ENCODE measurements at places on chromosomes 16 and 17.

DNA sequence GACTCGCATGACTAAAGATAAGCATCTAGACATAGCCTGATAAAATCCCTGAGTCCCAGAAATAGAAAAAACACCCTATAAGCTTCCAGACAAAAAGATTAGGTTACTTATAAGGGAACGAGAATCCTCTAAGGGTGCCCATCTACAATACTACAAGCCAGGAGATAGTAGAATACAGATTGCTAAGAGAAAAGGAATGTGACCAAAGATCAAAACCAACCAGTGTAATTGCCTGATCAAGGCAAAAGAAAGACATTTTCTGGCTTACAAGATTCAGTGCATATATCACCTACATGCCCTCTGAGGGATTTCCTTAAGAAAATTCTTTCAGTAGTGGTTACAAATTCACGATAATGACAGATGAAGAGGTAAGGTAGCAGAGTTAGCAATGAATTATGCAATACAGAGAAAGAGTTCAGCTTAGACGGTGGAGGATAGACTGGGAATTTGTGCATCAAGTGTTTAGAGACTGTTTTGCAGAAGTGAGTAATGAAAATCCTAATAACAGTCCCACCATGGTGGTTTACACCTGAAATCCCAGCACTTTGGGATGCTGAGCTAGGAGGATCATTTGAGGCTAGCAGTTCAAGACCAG is 35.0 kb downstream of the BCL7C start:
- no peak for DNase-seq

GRCh38 chr17:60577147-60577915 is 22.7 kb upstream of the PPM1D start:
- DNase-seq, result no peak

DNA sequence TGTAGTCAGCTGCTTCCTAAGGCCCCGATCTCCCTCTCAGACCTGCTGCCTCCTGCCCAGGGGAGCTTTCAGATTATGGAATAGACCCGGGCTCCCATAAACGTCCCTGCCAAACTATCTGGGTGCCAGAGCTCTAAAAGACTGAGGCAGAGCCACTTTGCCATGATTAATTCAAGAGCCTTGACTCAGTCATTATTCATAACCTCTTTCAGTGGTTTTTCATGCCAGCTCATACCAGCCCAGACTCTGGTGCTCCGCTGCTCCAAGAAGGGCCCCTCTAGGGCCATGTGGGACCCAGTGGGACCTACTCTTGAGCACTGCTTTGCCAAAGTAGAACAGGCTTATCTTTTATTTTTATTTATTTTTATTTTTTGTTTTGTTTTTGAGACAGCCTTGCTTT is 23.9 kb downstream of the DNAI2 start:
- DNase-seq, result no peak

- no peak for DNase-seq
Measured at GRCh38 chr17:9023392-9024218, 2.3 kb downstream of the NTN1 start.

- no peak for DNase-seq
Measured at GRCh38 chr17:37756051-37756450, 11.2 kb upstream of the HNF1B start.

DNA sequence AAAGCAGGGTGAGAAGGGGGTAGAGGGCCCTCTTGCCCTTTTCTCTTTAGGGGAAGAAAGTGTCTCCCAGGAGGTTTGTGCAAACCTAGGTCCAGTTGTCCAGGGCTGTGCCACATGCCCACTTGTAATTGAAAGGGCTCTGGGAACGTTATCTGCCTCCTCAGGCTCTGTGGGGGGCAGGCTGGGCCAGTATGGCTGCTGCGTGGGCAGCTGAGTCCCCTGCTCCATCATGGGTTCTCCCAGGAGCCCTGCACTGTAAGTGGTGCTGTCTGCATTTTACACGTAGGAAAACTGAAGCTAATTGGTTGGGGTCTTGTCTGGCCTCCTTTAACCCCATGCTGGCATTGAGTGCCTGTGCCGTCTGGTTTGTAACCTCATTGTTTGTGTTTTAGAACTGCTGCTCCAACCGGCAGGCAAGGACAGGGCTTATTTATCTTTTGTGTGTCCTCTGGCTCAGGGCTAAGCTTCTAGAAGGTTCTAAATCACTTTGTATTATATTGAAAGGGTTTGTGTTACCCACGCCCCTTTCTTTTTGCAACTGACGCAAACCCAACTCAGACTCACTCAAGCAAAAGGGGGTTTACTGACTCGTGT is 117.7 kb upstream of the CIBAR2 start:
- no peak for DNase-seq

- peak; percentile 34 for DNase-seq
Measured at GRCh38 chr17:81579821-81580321, 27.7 kb upstream of the FAAP100 start.

DNA sequence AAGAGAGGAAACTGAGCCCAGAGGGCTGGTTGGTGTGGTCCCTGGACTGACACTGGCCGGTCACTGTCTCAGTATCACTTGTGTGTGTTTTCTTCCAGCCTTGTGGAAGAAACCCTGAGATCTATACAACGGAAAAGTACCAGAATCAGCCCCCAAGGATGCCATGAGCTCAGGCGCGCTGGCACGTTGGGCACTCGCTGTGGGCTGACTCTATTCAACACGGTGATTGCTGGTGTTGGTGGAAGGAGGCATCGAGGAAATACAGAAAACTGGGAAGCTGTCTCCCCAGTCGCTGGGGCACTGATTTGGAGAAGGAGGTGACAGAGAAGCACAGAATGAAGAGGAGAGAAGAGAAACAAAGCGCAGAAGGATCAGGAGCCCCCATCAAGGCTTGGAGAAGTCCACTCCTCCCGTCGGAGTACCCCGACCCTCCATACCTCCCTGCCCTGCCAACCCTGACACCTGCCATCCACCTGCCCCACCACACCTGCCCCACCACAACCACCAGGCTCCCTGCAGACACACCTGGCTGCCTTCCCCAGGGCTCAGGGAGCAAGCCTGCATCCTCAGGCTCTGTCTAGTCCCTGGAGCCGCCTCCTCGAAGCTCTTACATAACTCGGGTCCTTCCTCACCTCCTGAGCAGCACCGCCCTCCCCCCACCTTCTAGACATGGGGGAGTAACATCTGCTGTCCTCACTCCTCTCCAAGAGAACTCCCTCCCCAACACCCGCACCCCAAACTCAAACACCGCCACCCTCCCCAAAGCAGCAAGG is 66.5 kb downstream of the RBFOX3 start:
- DNase-seq, result no peak

- no peak for DNase-seq
Measured at GRCh38 chr17:28716740-28717577, 709 bp downstream of the RAB34 start.

DNA sequence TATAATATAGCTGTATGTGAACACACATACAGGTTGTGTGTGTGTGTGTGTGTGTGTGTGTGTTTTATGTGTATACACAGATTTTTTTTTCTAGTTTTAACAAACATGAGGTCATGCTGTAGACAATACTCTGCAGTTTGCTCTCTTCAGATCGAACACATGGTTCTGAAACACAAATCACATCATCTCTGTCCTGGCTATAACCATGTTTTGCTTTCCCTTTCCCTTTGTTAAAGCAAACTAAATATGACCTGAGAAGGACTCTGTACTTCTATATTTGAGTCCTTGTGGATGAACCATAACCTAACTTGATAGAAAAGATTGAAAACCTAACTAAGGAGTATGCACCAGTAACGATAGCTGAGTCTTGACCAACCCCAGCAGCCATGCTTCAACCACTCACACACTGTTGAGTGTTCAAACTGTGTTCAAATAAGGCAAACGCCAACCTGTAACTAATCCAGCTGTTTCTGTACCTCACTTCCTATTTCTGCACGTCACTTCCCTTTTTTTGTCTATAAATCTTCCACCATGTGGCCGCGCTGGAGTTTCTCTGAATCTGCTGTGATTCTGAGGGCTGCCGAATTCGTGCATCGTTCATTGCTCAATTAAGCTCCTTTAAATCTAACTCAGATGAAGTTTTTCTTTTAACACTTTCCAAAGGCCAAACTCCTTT is 303.8 kb downstream of the HS3ST3B1 start:
- no peak for DNase-seq

GRCh38 chr16:1744338-1744840 is 27.0 kb downstream of the NME3 start:
- DNase-seq, result no peak

DNA sequence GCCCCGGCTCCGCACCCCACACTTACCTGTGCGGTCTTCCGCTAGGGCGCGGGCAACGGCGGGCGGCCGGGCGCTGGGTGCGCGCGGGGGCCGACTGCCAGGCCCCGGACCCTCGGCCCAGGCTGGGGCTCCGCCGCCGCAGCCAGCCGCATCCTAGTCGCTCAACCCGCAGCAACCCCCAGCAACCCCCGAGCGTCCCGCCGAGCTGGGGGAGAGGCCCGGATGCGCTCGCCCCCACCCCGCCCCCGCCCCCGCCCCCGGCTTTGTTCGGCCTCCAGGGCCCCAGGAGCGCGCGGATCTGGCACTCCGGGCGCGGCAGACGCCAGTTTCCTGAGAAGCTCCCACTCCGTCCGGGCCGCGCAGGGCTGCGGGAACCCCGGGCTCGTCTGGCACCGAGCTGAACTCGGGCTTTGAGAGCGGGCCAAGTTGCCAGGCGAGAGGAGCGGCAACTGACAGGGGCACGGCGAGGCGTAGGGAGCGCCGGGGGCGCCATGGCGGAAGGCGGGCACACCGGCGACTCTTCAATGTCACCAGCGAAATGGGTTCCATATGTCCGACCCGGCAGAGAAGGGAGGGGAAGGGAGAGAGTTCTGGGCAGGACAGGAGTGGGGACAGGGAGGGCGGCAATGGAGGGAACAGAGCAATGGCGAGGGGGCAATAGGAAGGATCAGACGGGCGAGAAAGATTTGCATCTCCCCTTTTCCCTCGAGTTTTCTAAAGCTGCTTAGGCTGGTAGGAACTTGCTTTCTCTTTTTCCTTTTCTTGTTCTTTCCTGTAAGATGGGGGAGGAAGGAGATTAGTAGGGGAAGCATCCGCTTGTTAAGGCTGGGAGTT is 13.7 kb downstream of the HOXB4 start:
- no peak for DNase-seq

DNA sequence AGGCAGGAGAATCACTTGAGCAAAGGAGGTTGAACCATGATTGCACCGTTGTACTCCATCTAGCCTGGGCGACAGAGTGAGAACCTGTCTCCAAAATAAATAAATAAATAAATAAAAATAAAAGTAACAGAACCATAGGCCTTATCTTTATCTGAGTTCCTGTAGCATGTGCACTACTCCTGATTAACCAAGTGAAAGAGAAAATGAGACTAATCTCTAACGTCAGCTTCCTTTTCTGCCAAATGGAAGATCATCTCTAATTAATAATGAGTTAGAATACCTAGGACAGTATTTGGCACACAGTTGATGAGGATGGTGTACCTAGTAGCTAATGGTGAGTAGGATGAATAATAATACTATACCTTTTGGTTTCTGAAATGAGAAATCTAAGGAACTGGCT is 520.4 kb downstream of the WWOX start:
- no peak for DNase-seq

- no peak for DNase-seq
Measured at GRCh38 chr16:62644030-62644812, 608.0 kb upstream of the CDH8 start.

GRCh38 chr16:73692861-73693260 is 603.8 kb upstream of the PSMD7 start:
- DNase-seq, result no peak

GRCh38 chr17:3846437-3847164 is 555 bp upstream of the NCBP3 start:
- DNase-seq, result no peak

GRCh38 chr17:21089933-21090901 is 36.5 kb upstream of the DHRS7B start:
- no peak for DNase-seq

DNA sequence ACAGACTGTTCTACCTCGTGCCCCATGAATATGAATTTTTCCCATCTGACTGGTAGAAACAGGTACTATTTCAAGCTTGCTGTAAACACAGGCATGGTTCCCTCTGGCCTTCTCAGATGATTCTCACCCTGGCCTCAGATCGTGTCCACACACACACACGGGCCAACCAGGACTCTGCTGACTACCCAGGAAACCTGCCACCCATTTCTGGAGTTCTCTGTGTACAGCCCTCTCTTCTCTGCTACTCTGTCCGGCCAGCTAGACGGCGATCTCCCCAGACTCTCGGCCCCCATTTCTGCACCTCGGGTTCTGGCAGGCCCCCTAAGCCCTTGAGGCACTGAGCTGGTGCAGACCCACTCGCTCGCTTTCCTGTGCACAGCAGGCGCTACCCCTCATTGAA is 31.2 kb downstream of the RPA1 start:
- no peak for DNase-seq

- DNase-seq, result no peak
Measured at GRCh38 chr17:76577876-76578275, 7.8 kb downstream of the ST6GALNAC2 start.

- DNase-seq, result no peak
Measured at GRCh38 chr16:54921206-54921824, 9.3 kb upstream of the IRX5 start.

- no peak for DNase-seq
Measured at GRCh38 chr17:29574732-29575510, 6.4 kb downstream of the TP53I13 start.

- DNase-seq, result no peak
Measured at GRCh38 chr17:77844681-77845080, 113.8 kb upstream of the TNRC6C start.

DNA sequence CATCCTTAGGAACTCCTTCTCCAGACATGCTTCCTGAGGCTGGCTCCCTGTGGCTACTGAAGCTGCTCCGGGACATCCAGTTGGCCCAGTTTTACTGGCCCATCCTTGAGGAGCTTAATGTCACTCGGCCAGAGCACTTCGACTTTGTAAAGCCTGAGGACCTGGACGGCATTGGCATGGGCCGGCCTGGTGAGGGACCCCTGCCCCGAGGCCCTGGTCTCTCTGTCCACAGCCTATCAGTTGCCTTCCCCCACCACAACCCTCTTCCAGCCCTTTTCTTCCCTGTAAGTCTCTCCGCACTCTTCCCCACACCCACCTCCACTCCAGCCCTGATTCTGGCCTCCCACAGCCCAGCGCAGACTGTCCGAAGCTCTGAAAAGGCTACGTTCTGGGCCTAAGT is 2.0 kb downstream of the TNK1 start:
- no peak for DNase-seq

GRCh38 chr16:8923199-8923598 is 40.5 kb downstream of the USP7 start:
- no peak for DNase-seq

DNA sequence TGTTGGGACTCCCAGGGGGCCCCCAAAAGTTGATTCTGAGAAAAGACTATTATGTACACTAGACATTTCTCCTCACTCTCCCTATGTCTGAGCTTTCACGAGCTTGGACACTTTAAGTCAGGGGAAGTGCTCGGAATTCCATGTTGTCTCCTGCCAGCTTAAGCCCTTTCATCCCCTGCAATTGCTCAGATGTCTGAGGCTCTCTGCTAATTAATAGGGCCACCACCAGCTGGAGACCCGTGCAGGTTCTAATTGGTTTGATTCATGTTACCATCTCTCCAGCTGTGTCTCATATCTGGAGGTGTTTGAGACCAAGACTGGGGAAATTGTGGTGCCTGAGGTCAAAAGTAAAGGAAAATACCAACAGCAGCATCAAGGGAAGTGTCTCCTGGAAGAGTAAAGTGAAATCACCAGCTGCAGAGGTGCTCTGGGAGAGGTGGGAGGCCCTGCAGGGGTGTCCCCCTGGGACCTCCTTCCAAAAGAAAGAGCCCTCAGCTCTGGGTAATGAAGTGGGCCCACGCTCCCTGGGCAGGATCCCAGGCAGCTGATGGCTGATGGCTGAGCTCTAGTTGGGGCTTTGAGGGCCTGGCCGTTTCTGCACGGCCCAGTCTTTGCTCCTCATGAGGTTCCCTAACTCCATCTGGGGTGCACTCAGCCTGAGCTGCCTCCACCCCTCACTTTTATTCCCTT is 5.8 kb upstream of the UTS2R start:
- DNase-seq, result no peak

All from GM04503 (cell line).